ENCODE measurements at places on chromosomes 11 and 22. TPM values are rescaled to one million over a fixed set of nuclear protein-coding genes. Genes with fewer than 3 reads are reported as not detected.

The C11orf87 gene
- total RNA-seq: not detected

The OR52L1 gene
- not detected for total RNA-seq

The CHADL gene
- total RNA-seq: 3.1 TPM

The OR8B8 gene
- total RNA-seq: not detected

The GLYATL1 gene
- not detected for total RNA-seq

The OR8A1 gene
- not detected for total RNA-seq

The OR10A2 gene
- total RNA-seq: not detected

The PTGDR2 gene
- total RNA-seq: 0.26 TPM

The ART5 gene
- total RNA-seq: 0.77 TPM

The SYT9 gene
- not detected for total RNA-seq

The MS4A4A gene
- total RNA-seq: not detected

The P2RX3 gene
- not detected for total RNA-seq

The DNAJB7 gene
- total RNA-seq: not detected

The TMPRSS13 gene
- not detected for total RNA-seq

The MAJIN gene
- total RNA-seq: not detected

The BACE1 gene
- total RNA-seq: 17.7 TPM

The APOL6 gene
- total RNA-seq: 58.3 TPM

The ACP2 gene
- 16.2 TPM for total RNA-seq

The SMTNL1 gene
- total RNA-seq: not detected

The NNMT gene
- 639 TPM for total RNA-seq

The CST6 gene
- 1.8 TPM for total RNA-seq

All from fibroblast of lung (primary cell).